ENCODE measurements at places on chromosomes 6 and 20.

GRCh38 chr6:4775494-4776130 lies 592 bp upstream of the CDYL start:
- DNase-seq = peak; percentile 44

- no peak for DNase-seq
These were observed 48.4 kb downstream of the RIOK1 start for GRCh38 chr6:7438011-7438410.

DNA sequence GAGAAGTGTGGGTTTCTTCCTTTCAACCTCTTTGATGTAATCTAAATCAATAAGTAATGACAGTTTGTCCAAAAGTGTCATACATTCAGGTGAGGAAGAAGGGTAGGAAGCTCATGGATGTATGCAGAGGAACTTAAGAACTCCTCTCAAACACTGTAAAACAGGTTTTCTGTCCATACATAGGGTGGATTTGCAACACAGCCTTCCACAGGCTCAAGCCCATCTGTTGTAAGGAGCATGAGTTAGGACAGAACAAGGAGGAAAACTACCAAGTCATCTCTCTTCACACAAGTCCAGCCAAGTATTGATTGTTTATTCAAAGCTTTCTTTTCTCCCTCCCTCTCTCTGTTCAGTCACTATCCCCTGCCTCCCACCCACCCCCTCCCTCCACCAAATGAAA lies 49.0 kb upstream of the CDYL start:
- no peak for DNase-seq

- no peak for DNase-seq
These were observed 292.8 kb downstream of the FRK start for GRCh38 chr6:115767931-115768330.

DNA sequence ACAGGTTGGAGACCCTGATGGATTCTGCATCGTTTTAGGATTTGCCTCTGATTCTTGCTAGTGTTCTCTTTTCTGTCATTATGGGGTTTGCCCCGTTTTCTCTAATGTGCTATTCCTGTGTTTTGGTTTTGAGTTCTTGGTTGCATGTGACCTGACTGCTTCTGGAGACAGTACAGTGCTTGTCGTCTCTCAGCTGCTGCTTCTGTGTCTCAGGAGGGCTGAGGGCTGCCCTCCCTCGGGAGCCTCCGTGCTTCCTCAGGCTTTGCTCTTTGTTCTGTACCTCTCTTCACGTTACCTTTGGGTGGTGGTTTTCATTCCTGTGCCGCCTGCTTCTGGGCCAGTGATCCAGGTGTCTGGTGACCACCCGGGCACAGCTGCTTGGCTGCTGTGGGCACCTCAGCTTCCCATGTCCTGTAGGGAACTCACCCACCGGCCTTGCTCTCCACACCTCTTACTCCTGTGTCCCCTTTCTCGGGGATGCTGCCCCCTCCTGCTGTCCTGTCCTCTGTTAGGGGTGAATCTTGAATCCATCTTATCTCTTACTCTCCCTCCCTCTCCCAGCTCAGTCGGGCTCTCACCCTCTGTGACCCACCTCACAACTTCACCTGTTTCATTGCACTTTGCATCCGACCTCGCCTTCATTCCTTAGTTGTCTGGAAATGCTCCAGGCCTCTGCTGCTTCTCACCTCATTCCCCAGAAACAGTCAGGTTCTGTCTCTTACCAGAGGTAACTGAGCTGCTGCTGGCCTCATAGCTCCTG lies 33.2 kb downstream of the PANK2 start:
- no peak for DNase-seq

- DNase-seq = no peak
These were observed 311.0 kb downstream of the CENPW start for GRCh38 chr6:126650931-126651330.

- no peak for DNase-seq
These were observed 672.8 kb downstream of the GRIK2 start for GRCh38 chr6:102066301-102066700.

DNA sequence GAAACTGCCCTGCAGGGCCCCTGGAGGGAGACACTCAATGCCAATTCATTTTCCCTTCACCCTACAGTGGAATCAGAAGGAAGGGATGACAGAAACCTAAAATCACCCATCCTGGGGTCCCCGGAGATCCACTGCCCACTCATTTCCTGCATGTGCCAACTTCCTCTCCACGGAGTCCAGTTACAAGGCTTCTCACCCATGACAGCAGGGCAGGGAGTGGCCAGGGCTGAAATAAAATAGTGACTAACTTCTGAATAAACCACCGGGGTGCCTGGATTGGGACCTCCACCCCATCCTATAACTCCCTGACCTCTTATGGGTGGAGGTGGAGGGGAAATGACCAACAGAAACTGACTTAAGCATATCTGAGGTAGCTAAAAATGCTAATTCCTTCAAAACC lies 362.3 kb downstream of the MAFB start:
- no peak for DNase-seq

DNA sequence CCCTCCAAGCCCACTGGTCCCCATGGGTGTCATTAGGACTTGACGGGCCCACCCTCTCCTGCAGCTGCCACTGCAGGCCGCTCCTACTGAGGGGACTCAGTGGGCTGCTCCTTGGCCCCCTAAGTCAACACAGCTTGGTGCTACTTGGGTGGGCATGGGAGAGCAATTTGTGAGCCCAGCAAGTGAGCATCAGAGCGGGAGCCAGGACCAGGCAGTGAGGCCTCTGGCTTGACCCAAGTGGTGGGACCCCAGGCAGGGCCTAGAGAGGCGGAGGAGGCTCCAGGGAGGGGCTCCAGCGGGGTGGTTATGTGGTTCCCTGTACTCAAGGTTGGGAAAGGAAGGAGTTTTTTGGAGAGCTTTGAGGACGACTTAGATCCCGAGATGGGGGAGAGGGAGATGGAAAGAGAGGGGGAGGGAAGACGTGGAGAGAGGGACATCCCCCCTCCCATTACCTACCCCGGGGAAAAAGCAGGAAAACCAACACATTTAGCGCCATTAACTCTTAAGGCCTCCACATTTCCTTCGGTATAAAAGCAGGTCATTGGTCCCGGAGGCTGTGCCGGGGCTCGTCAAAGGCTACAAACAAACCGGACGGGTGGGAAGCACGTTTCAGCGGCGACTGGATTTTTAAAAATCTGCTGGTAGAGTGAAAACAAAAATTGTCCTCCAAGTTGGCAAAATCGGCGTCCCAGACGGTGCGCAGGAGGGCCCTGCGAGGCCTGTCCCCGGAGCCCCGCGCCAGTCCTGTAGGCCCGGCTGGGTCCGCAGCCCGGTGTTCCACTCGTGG lies 8.8 kb downstream of the FOXC1 start:
- DNase-seq = no peak

- DNase-seq = no peak
These were observed 39.6 kb upstream of the GFOD1 start for GRCh38 chr6:13526727-13527670.

DNA sequence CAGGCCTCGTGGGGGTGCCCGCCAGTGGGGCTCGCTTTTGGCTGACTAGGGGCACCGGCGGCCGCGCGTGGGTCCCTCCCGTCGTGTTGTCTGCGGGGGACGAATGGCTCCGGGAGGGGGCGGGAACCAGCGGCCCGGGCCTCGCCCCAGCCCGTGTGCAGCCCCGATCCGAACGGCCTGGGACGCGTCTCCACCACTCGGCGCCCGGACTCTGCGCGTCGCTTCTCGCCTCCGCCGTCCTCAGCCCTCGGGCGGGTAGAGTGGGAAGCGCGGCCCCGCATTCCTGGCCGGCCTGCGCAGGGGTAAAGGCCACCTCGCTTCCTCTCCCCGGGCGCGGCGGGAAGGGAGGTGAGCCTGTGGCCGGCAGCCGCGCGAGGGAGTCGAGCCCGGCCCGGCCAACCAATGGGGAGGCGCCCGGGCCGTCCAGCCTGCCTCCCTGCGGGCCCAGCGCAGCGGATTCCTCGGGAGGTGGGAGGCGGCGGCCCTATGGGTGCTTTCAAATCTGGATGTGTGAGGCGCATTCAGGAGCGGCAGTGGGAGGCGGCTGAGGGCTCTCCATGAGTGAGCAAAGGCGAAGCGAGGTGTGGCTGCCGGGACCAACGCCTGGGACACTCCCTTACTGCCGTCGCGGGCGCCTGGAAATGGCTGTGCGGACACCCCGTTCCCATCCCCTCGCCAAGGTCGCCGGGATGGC lies 1.1 kb upstream of the ZBTB46 start:
- DNase-seq = no peak

DNA sequence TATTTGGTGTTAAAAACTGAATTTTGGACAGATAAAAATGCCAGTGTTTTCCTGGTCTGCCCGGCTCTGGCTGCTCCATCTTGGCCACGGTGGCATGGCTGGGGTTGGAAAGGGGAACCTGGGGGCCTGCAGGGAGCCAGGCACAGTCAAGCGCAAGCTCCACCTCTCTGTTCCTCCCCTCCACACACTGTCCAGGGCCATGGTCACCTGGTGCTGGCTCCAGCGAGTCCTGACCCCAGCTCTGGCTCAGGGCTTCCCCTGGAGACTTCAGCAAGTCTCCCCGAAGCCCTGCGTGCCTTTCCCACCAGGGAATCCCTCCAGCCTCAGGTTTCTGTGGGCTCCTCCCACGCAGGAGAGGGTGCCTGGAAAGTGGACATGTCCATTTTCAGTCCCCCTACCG lies 298.5 kb downstream of the QKI start:
- no peak for DNase-seq

DNA sequence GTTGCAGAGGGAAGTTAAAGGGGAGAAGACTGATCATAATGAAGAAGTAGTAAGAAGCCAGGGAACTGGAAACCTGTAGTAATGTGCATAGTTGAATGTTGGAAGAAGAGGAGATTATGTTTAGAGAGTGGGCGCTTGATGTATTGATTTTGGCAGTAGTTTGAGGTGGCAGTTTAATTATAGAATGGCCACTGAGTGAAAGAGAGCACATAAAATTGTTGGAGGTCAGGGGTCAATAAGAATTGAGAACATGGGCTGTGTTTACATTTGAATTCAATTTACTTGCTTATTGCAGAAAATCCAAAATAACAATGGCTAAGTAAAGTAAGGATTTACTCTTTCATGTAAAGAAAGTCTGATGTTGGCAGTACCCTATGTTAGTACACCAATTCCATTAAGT lies 15.7 kb downstream of the VTA1 start:
- DNase-seq = no peak

DNA sequence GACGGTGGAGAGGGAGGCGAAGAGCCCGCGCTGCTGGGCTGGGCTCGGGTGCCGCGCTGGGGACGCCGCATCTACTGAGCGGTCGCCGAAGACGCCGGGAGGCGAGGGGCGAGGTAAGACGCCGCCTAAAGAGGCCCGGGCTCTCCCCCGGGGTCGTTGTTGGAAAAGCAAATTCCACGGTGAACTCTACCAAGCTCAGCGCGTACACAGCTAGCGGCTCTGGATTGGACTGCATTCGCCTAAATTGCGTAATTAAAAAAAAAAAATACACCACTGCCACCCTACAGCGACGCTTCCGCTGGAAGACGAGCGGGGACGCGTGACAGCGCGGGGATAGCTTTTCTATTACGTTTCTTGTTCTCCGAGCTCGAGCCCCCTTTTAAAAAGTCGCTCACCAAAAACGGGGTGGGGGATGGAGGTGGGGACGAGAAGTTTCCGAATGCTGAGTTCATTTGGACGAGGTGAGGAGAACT lies 92.0 kb upstream of the PRDM1 start:
- no peak for DNase-seq

DNA sequence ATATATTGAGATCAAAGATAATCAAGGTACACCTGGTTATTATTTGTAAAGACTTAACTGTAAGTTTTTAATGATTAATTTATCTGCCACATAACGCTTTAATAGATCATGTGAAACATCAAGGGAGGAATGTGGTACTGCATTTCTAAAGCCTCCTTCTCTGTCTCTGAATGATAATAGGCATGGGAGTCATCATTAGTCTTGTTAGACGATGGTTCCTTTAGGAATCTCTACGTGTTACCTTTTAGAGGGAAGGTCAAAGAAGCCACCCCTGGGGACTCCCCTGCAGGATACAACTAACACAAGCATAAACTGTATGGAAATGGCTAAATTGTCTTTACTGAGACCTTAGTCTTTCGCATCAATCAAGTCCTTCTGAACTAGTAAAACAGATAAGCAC lies 173.6 kb upstream of the MCHR2 start:
- DNase-seq = no peak

GRCh38 chr6:158552055-158552795 lies 7.7 kb upstream of the TMEM181 start:
- no peak for DNase-seq

GRCh38 chr6:138454981-138455706 lies 44.1 kb downstream of the NHSL1 start:
- no peak for DNase-seq

- DNase-seq = no peak
These were observed 182.8 kb downstream of the ZMYND8 start for GRCh38 chr20:47173596-47174216.

DNA sequence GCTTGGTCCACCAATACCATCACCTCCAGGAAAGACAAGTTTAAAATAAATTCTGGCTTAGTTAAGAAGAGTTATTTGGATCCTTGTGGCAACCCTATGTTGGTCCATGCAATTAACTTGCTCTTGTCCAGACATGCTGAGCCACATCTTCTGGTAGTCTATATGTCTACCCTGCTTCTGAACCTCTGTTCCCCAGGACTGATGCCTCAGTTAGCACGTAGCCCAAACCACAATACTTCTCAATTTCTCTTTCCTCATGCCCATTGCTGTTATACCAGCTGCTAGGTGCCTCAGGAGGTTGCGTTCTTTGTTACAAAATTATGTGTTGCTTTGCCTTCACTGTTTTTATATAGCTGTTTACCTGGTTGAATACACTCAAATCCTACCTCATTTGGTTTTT lies 116.4 kb upstream of the KCNQ5 start:
- DNase-seq = no peak

GRCh38 chr6:25488156-25488555 lies 163.9 kb upstream of the SCGN start:
- no peak for DNase-seq

Data from caudate nucleus (tissue), 63 donors.